ENCODE measurements at places on chromosomes 6 and 20. TPM values are rescaled to one million over a fixed set of nuclear protein-coding genes. Genes with fewer than 3 reads are reported as not detected.
A peak's percentile ranks its signal among the peaks of the same experiment; 100 is the strongest.

- peaks cover 8% of the 10 kb centered on the region for H3K27me3 ChIP-seq
- no peaks in the 10 kb centered on the region for H3K36me3 ChIP-seq
- peaks cover 34% of the 10 kb centered on the region for H3K4me1 ChIP-seq
- H3K27ac ChIP-seq: peak overlapping the region; percentile 90
- peak overlapping the region; percentile 83 for H3K4me3 ChIP-seq
These were observed 38.1 kb downstream of the GNAS start for GRCh38 chr20:58890518-58891085.

- H3K27ac ChIP-seq: no peak overlapping the region
- no peaks in the 10 kb centered on the region for H3K27me3 ChIP-seq
- DNase-seq: no peak
- peaks cover 13% of the 10 kb centered on the region for H3K4me1 ChIP-seq
- no peak overlapping the region for H3K4me3 ChIP-seq
These were observed 37.3 kb downstream of the TBPL1 start for GRCh38 chr6:133990321-133990720.

Gene NKAIN2
- not detected for total RNA-seq

DNA sequence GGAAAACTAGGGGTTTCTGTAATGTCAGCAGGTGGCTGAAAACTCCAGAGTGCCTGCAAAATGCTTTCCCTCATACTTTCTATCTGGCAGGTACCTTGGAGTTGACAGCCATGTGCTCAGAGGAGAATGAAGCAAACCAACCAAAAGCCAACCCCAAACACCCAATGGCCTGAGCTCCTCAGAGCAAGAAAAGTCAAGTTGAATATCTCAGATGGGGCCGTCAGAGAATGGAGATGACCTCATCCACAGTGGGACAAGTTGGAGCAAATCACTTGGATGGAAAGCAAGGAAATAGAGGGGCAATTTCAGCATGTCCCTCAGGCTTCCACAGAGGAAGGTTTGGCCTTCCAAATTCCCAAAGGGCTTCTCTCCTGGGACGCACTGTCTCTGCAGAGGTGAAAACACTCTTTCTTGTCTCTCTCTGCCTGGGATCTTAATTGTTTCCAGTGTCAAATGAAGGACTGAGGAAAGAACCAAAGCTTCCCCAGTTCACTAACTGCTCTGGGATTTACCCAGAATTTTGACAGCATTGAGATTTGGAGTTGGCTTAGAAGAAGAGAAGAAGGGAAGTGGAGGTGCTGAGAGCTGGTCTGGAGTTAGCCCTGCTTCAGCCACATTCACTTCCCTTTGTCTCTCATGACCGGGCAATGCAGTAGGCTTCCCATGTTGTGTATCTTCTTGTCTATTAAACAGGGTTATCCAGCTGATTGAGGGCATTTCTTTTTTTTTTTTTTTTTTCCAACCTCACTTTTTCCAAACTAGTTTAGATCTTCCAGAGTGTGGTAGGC, 42.2 kb downstream of the PRND start:
- H3K4me3 ChIP-seq: no peak overlapping the region
- H3K27ac ChIP-seq: no peak overlapping the region
- DNase-seq: no peak
- peaks cover 15% of the 10 kb centered on the region for H3K27me3 ChIP-seq
- H3K4me1 ChIP-seq: peaks cover 12% of the 10 kb centered on the region

GRCh38 chr6:108921547-108922361, 73.5 kb downstream of the ARMC2 start:
- H3K36me3 ChIP-seq: no peaks in the 10 kb centered on the region
- H3K4me3 ChIP-seq: no peak overlapping the region
- DNase-seq: no peak
- H3K27me3 ChIP-seq: no peaks in the 10 kb centered on the region
- H3K4me1 ChIP-seq: peaks cover 39% of the 10 kb centered on the region

DNA sequence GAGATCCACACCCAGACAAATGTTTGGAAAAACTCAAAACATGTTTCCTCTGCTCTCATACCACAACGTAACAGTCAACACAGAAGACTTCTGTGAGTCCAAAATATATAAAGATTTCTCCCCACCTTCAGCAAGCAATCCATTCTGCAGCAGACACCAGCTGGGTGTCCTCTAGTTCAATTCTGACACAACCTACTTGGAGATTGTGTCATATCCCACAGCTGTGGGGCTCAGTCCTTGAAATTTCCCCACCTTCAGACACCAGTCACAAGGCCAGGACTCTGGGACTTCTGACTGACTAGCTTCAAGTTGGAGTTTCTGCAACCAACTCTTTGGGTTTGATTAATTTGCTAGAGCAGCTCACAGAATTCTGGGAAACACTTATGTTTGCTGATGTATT, 244.8 kb upstream of the CDYL start:
- H3K36me3 ChIP-seq: no peaks in the 10 kb centered on the region
- H3K27ac ChIP-seq: no peak overlapping the region
- no peaks in the 10 kb centered on the region for H3K27me3 ChIP-seq

Gene SLC35D3
- 1.5 TPM for total RNA-seq

DNA sequence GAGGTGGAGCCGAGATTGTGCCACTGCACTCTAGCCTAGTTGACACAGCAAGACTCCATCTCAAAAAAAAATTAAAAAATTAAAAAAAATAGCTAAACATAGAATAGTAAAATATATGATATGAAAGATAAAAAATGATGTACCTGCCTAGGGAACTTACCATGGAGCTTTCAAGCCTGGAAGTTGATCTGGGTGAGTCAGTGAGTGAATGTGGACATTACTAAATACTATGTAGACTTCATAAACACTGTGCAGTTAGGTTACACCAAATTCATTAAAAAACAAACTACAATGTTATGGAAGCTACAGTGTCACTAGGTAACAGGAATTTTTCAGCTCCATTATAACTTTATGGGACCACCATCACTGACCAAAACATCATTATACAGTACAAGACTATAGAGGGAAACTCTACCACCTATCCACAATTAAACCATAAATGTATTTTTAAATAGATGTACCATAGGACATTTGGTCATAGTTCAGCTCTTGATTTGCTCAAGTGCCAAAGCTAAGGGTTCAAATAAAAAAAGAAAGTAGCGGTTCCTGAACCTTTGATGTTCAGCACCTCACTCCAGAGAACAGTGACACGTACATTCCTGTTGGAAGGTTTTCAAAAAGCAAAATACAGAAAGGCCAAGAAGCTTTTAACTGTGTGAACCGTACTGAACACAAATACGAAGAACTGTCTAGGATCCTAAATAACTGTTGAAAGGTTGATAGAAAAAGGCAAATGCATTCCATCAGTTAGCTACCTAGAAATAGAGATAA, 52.4 kb upstream of the SPDEF start:
- H3K27me3 ChIP-seq: no peaks in the 10 kb centered on the region
- H3K4me1 ChIP-seq: no peaks in the 10 kb centered on the region
- H3K36me3 ChIP-seq: 0 out of 2 replicates have a peak, but pooled peaks cover 4% of the 10 kb centered on the region
- no peak overlapping the region for H3K4me3 ChIP-seq
- no peak for DNase-seq
- H3K27ac ChIP-seq: no peak overlapping the region

DNA sequence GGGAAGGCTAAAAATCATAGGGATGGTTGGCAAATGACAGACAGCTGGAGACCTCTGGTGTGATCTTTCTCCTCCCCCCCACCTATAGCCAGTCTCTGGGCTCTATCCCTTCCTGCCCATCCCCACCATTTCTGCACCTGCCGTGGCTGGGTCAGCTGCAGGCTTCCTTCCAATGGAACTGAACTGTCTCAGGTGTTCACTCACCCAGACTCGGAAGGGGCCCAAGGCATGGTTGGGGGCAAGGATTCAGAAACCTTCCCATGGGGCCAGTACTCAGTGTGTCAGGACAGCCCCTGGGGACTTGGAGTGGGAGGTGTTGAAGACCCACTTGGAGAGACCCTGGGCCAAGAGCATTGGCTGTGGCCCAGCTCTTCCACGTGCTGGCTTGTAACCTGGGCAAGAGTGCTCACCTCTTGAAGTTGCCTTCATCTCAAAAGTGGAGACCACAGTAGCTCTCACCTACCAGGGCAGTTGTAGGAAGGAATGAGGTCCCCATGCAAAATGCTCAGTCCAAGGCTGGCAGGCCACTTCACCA, 1.7 kb upstream of the PHACTR3 start:
- H3K27ac ChIP-seq: no peak overlapping the region
- H3K4me3 ChIP-seq: no peak overlapping the region
- no peak for DNase-seq
- H3K27me3 ChIP-seq: peaks cover 84% of the 10 kb centered on the region
- no peaks in the 10 kb centered on the region for H3K36me3 ChIP-seq

- no peak overlapping the region for H3K27ac ChIP-seq
- no peaks in the 10 kb centered on the region for H3K36me3 ChIP-seq
- no peak for DNase-seq
- H3K4me1 ChIP-seq: peaks cover 10% of the 10 kb centered on the region
- no peaks in the 10 kb centered on the region for H3K27me3 ChIP-seq
- H3K4me3 ChIP-seq: no peak overlapping the region
These were observed 53.4 kb downstream of the AKAP12 start for GRCh38 chr6:151292974-151293687.

- H3K4me3 ChIP-seq: no peak overlapping the region
- H3K27me3 ChIP-seq: no peaks in the 10 kb centered on the region
- no peak overlapping the region for H3K27ac ChIP-seq
- no peaks in the 10 kb centered on the region for H3K36me3 ChIP-seq
- H3K4me1 ChIP-seq: no peaks in the 10 kb centered on the region
These were observed 491.8 kb downstream of the CD109 start for GRCh38 chr6:74187811-74188210.

DNA sequence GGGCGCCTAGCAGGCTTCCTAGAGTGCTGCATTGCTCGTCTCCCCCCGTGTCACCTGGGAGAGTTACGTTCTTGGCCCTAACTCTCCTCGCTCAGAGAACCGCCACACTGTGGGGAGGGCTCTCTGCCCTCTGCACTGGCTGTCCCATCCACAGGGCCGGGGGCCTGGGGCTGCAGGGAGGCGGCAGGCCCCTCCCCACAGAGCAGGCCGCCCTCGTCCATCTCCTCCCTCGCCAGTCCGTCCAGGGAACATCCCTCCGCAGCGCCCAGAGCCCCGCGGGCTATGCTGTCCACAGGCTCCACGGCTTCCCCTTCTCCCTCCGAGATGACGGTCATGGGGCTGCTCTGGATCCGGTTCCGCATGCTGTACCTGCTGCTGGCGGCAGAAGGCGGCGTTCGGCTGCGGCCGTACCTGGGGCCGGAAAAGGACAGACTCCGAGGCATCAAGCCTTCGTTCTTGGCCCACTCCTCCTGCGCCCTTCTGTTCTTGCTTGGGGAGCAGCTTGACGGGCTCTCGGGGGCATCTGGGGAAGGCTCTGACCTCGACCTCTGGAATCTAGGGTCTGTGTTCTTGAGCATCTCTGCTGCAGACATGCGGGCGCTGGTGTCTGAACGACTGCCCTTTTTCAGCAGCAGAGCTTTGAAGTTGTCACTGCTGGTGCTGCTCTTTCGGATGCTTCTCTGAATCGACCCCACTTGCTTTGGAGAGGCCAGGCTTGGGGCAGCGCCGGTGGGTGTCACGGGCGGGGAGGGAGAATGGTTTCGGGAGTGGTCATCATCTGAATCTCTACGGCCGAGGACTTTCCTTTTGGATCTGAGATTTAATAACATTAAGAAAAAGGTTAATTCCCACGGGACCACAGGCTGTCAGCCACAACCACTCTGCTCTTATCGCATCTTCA, 20.2 kb downstream of the HEBP2 start:
- no peaks in the 10 kb centered on the region for H3K36me3 ChIP-seq
- DNase-seq: peak; percentile 53
- no peak overlapping the region for H3K27ac ChIP-seq
- H3K27me3 ChIP-seq: no peaks in the 10 kb centered on the region

Gene PRPF6
- total RNA-seq: 73.5 TPM

Gene IL17F
- not detected for total RNA-seq

Gene SMIM28
- total RNA-seq: not detected

- H3K36me3 ChIP-seq: peaks cover 11% of the 10 kb centered on the region
- no peak overlapping the region for H3K27ac ChIP-seq
- no peak overlapping the region for H3K4me3 ChIP-seq
- no peaks in the 10 kb centered on the region for H3K27me3 ChIP-seq
- DNase-seq: peak; percentile 89
These were observed 279.7 kb downstream of the UST start for GRCh38 chr6:149026530-149026942.

Gene TNNC2
- total RNA-seq: 0.59 TPM

- peaks cover 32% of the 10 kb centered on the region for H3K4me1 ChIP-seq
- peak overlapping the region; percentile 80 for H3K4me3 ChIP-seq
- peak; percentile 33 for DNase-seq
- no peak overlapping the region for H3K27ac ChIP-seq
These were observed 2.6 kb downstream of the TFEB start for GRCh38 chr6:41732591-41733359.

Gene SUMO4
- total RNA-seq: 1.9 TPM

Gene RBM24
- 1.3 TPM for total RNA-seq

Gene SDHAF4
- total RNA-seq: 12.2 TPM

Gene MAPK13
- 12.3 TPM for total RNA-seq

- H3K27ac ChIP-seq: no peak overlapping the region
- peaks cover 25% of the 10 kb centered on the region for H3K4me1 ChIP-seq
- peak overlapping the region; percentile 19 for H3K4me3 ChIP-seq
- no peak for DNase-seq
- no peaks in the 10 kb centered on the region for H3K36me3 ChIP-seq
These were observed 106.3 kb downstream of the STXBP5 start for GRCh38 chr6:147310521-147310920.

GRCh38 chr20:36825385-36826104, 50.4 kb upstream of the TLDC2 start:
- H3K36me3 ChIP-seq: no peaks in the 10 kb centered on the region
- no peaks in the 10 kb centered on the region for H3K27me3 ChIP-seq
- H3K4me1 ChIP-seq: 0 out of 2 replicates have a peak, but pooled peaks cover 5% of the 10 kb centered on the region
- no peak overlapping the region for H3K27ac ChIP-seq
- H3K4me3 ChIP-seq: no peak overlapping the region
- peak; percentile 35 for DNase-seq

Gene RAB44
- total RNA-seq: not detected

Gene B3GALT4
- total RNA-seq: 1.0 TPM

GRCh38 chr6:136103763-136104311, 146.3 kb downstream of the MTFR2 start:
- H3K4me1 ChIP-seq: peaks cover 34% of the 10 kb centered on the region
- H3K36me3 ChIP-seq: no peaks in the 10 kb centered on the region
- peaks cover 78% of the 10 kb centered on the region for H3K27me3 ChIP-seq
- no peak overlapping the region for H3K27ac ChIP-seq
- no peak overlapping the region for H3K4me3 ChIP-seq

GRCh38 chr6:149273318-149273717, 44.2 kb upstream of the TAB2 start:
- no peaks in the 10 kb centered on the region for H3K27me3 ChIP-seq
- no peaks in the 10 kb centered on the region for H3K36me3 ChIP-seq
- no peaks in the 10 kb centered on the region for H3K4me1 ChIP-seq
- DNase-seq: no peak

DNA sequence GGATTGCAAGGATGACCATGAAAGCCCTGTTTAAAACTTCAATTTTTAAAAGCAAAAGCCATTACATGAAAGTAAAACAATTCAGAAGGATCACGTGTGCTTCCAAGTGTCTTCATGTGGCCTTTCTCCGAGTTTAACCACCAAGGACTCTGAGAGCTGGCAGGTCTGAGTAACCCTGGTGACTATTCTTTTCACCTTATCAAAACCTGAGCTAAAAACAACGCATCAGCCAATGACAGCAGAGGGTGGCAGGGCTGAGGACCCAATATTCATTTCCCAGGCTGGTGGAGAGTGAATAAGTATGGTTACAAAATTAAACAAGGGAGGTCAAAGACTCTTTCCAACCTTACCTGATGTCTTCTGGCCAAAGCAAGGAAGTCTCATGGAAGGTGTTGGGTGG, 46.7 kb downstream of the DNAAF9 start:
- H3K4me1 ChIP-seq: no peaks in the 10 kb centered on the region
- H3K27ac ChIP-seq: no peak overlapping the region
- H3K27me3 ChIP-seq: no peaks in the 10 kb centered on the region
- no peaks in the 10 kb centered on the region for H3K36me3 ChIP-seq
- H3K4me3 ChIP-seq: no peak overlapping the region

Gene REM1
- 0.28 TPM for total RNA-seq

All from GM23338 (cell line).